ENCODE measurements at places on chromosomes 1 and 21.

- DNase-seq = no peak
Observed at GRCh38 chr1:17729909-17730308, 25.2 kb upstream of the ACTL8 start.

DNA sequence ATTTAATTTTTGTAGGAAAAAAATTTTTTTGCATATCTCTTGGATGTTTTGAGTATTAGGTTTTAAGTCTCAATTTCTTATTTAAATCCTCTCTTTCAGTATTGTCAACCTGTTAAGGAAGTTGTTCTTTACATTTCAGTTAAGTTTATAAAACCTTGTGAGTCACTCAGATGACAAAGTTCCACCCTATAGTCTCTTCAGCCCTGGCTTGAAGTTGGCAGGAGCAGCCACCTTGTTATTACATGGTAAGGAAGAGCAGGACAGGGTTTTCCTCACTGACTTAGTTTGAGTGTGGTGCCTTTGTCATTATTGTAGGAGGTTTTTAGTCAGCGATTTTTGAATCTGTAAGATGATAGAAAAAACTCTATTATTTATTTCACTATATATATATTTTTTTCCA, 2143.9 kb downstream of the MRPL39 start:
- no peak for DNase-seq

- DNase-seq = peak; percentile 91
Observed at GRCh38 chr21:34974162-34974981, 74.7 kb downstream of the RUNX1 start.

GRCh38 chr21:33109574-33110339, 39.8 kb downstream of the OLIG1 start:
- DNase-seq = peak; percentile 18

- DNase-seq = no peak
Observed at GRCh38 chr1:54340878-54341277, 65.3 kb downstream of the SSBP3 start.

- DNase-seq = no peak
Observed at GRCh38 chr1:193841857-193842256, 655.4 kb upstream of the B3GALT2 start.

DNA sequence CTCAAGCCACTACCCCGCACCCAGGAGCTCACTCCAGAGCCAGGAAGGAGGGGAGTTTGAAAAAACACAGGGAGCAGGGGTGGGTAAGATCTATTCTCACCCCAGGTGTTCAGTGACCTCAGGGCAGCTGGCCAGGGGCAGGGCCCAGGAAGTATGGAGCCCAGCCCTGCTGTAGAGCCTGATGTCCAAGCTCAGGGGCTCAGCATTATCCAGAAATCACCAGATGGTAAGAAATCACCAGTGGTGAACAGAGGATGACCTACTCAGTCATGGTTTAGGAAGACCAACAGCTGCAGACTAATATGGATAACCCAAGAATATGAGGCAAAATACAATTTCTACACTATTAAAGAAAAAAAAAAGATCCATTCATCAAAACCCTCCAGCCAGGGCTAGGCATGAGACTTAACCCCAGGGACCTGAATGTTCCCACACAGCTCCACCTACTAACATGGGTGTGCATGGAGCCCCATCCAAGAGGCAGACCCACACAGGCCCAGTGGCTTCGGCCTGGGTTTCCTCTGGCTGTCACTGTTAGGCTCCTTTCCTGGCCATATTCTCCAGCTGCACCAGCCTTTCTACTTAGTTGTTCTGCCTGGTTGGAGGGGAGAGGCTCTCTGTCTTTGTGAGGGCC, 67.6 kb downstream of the KCNN3 start:
- no peak for DNase-seq

DNA sequence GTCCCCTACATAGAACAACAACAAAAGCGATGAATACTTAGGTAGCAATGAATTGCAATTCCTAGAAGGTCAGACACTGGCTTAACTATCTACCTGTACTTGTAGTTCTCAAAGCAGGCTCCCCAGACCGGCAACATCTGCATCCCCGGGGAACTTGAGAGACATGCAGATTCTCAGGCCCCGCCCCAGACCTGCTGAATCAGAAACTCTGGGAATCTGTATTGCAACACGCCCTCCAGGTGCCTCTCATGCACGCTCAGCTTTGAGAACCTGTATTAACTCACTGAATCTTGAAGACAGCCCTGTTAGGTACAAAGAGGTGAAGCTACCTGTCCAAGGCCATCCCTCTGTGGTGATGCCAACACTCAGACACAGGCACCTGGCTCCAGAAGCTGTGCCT, 128.1 kb downstream of the KAZN start:
- no peak for DNase-seq

DNA sequence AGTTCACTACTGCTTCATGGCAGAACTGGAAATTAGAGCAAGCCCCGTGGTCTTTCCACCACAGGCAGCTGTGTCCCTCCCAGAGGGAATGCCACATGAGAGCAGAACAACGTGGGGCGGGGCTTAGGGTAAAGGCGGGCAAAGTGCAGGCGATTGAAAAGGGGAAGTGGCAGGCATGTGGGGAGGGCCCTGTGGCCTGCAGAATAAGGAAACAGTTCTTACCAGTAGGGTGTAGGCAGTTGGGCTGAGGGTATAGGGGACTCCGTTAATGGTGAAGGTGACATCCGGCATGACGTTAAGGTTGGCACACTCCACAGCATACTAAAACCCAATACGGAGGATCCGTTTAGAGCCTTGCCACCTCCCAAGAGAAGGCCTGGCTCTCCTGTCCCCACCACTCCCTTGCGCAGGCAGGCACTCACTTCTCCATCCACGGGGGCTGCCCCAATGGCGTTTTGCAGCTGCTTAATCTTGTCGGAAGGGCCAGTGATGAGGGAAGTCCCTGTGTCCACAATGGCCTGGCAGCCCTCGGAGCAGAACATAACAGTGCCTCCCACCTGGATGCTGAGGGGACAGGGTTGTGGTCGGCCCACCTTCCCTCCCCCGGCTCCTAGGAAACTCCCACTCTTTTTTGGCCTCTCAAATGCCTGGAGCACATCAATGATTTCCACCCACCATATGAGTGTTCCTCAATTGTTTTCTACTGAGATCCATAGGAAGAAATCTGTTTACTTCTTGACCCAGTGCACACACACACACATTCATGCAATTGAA, 9.1 kb upstream of the RAB7B start:
- no peak for DNase-seq

GRCh38 chr1:28135371-28136168, 40.9 kb downstream of the PTAFR start:
- DNase-seq = no peak

- DNase-seq = no peak
Observed at GRCh38 chr1:227888404-227889046, 59.2 kb downstream of the WNT9A start.

DNA sequence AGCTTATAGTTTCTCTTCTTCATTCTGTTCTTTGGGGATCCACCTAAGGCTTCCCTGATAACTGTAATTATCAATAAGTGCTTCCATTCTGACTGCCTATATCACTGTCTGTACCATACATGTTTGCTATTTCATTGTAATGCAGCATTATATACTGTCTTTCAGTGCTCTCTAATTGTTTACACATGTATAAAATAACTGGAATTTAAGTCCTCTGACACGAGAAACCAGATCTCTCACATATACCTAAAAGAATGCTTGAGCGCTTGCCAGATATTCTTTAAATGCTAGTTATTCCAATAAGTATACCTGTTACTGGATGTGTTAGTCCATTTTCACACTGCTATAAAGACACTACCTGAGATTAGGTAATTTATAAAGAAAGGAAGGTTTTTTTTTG, 34.7 kb downstream of the CELF3 start:
- DNase-seq = no peak

- DNase-seq = no peak
Observed at GRCh38 chr1:62516600-62516999, 79.8 kb downstream of the USP1 start.

DNA sequence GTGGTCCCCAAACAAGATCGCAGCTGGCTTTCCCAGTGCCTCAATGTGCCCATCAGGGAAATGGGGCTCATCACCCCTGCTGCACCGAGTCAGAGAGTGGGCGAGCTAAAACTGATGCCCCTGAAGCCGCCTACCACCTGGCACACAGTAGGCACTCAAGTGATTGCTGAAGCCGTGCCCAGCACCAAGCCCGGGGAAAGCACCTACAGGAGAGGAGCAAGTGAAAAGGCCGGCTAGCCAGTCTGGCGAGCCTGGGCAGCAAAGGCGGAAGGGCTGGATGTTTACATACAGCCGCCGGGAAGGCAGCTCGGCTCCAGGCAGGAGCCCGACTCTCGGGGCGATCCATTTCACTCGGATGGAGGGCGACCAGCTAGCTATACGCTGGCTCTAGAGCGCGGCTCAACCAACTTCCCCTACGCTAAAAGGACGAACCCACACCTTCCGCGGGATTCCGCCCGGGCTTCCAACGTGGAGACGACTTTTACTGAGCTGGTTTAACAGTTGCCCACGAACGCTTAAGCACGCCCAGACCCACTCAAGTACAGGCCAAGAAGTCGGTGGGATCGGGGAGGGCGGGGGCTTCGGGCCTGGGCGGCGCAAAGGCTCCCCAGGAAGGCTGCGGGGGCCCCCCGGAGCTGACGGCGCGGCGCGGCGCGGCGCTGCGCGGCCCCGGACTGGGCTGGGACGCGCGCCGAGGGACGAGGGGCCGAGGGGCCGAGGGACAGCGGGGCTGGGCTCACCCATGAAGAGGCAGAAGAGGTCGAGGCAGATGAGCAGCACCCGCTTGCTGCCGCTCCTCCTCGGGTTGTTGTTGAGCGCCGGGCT, 1.0 kb downstream of the PLPP3 start:
- DNase-seq = no peak

GRCh38 chr1:157659576-157660247, 40.9 kb downstream of the FCRL3 start:
- no peak for DNase-seq

- no peak for DNase-seq
Observed at GRCh38 chr1:214864896-214865688, 217.4 kb upstream of the KCNK2 start.

GRCh38 chr1:212077028-212077427, 41.5 kb downstream of the DTL start:
- no peak for DNase-seq

DNA sequence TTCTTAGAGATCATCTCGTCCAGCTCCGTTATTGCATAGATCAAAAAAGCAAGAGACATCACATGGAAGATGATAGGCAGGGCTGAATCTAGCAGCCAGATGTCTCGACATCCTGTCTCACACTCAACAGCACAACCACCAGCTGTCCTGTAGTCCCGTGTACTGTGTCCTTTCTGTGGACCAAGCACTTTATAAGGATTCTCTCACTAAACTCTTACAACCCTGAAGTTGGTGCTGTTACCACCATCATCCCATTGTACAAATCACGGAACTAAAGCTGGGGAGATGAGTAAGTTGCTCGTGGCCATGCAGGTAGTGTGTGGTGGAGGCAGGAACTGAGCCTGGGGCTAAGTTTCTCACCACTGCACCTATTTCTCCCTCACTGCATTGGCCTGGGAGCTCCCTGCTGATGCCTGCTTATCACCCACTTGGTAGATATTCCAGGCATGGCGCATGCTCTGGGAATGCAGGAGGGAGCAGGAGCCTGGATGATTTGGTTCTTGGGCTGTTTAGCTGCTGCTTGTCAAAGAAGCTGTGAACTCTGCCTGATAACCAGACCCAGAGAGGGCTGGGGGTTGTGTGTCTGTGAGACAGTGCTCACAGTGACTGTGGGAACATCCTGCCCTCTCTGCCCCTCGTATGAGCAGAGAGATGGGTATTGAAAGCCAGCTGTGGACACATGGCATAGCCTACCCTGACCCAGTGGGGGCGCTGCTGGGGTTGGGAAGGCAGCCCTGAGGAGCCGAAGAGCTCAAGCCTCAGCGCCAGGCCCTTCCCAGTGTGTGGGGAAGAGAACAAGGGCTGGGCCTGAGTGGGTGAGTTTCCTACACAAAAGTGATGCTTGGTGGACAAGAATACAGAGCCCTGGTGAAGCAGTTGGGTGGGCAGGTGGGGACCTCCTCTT, 13.6 kb downstream of the PPFIA4 start:
- DNase-seq = no peak

- peak; percentile 11 for DNase-seq
Observed at GRCh38 chr21:27700974-27701614, 734.2 kb upstream of the ADAMTS5 start.

GRCh38 chr1:197675583-197676208, 99.6 kb downstream of the DENND1B start:
- no peak for DNase-seq

DNA sequence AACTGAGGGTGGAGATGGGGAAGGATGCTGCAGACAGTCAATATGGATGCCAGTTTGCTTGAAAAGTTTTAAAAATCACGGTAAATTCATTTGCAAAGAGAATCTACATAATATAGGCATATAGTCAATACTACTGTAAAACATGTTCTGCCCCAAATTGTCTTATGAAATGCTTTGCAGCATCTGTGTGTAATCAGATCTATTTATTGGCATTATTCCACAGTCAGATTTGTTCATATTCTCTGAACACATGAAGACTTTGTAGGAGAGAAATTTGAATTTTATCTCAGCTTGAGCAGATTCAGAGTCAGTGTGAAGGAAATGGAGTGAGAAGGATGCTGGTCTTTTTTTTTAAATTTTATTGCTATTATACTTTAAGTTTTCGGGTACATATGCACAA, 88.5 kb downstream of the PLPPR4 start:
- DNase-seq = no peak

GRCh38 chr1:203692565-203693470, 66.2 kb downstream of the ATP2B4 start:
- no peak for DNase-seq

GRCh38 chr1:230253150-230253549, 173.0 kb downstream of the PGBD5 start:
- no peak for DNase-seq

- DNase-seq = no peak
Observed at GRCh38 chr1:208641579-208642280, 397.5 kb upstream of the PLXNA2 start.

GRCh38 chr1:181317261-181317930, 165.9 kb upstream of the CACNA1E start:
- DNase-seq = no peak

DNA sequence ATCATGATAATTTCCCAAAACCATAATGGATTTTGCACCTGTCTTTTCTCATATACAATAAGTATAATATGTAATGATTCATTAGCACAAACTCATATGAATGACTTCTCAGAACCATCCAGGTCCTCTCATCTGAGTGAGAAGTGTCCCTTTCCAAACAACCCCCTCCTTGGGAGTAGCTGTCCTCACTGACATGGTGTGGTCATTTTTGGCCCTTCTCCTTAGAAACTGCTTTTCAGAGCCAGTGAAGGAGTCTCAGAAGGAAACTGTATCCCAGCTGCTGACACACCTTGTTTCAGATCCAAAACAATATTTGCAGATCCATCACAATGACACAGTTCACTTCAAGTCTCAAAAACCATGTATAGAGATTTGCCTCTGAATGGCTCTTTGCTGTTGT, 95.5 kb downstream of the MIS18A start:
- DNase-seq = no peak

- DNase-seq = no peak
Observed at GRCh38 chr1:236663934-236664333, 22.4 kb upstream of the ACTN2 start.

GRCh38 chr1:207811319-207811718, 59.5 kb downstream of the CD46 start:
- DNase-seq = no peak

All from T-helper 2 cell (primary cell).